ENCODE measurements at places on chromosomes 7 and 10.

GRCh38 chr7:37295401-37295800 lies 153.3 kb downstream of the ELMO1 start:
- DNase-seq: no peak

GRCh38 chr10:116742367-116743265 lies at the start of gene HSPA12A:
Gene HSPA12A, minus strand, starts transcription at chr10:116742566. Its CDS starts 97 bp downstream, at chr10:116742469.
- peak; percentile 35 for DNase-seq

DNA sequence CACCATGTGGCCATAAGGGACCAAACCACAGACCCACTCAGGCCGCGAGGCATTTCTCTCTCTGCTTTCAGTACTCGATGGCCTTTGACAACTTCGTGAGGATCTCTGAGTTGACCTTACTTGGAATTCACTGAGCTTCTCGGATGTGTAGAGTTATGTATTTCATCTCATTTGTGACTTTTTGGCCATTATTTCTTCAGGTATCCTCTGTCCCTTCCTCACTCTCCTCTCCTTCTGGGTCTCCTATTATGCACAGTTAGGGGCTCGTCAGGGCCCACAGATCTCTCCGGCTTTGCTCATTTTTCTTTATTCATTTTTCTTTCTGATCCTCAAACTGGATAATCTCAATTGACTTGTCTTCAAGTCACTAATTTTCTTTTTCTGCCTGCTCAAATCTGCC lies 16.6 kb upstream of the FOXL3 start:
- no peak for DNase-seq

GRCh38 chr7:26721450-26721849 lies 142.9 kb downstream of the SKAP2 start:
- DNase-seq: no peak

- no peak for DNase-seq
Measured at GRCh38 chr10:106450966-106451365, 713.5 kb downstream of the SORCS1 start.

DNA sequence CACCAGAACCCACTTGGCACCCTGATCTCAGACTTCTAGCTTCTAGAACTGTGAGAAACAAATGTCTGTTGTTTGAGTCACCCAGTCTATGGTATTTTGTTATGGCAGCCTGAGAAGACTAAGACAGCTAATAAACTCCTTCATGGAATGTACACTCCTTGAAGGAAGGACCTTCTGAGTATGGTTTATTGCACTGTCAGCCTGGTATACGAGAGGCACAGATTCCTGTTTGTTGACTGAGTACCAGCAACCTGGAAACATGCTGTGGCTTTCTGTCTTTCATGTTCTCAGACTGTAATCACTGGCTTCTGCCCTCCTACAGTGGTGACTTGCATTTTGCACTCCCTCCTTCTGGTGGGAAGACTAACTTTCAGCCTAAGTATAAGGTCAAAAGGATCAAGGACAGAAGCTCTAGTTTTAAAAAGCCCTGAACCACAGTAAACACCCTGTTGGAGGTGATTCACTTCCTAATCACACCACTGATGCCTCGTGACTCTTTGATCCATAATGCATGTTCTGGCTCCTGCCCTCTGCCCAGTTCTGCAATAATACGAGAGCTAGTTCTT lies 319.0 kb upstream of the NPSR1 start:
- no peak for DNase-seq

GRCh38 chr7:2256306-2257045 lies 14.4 kb downstream of the NUDT1 start:
- no peak for DNase-seq

GRCh38 chr10:118817328-118818068 lies 62.7 kb upstream of the CACUL1 start:
- no peak for DNase-seq

- no peak for DNase-seq
Measured at GRCh38 chr10:118045837-118046394, 825 bp downstream of the RAB11FIP2 start.

DNA sequence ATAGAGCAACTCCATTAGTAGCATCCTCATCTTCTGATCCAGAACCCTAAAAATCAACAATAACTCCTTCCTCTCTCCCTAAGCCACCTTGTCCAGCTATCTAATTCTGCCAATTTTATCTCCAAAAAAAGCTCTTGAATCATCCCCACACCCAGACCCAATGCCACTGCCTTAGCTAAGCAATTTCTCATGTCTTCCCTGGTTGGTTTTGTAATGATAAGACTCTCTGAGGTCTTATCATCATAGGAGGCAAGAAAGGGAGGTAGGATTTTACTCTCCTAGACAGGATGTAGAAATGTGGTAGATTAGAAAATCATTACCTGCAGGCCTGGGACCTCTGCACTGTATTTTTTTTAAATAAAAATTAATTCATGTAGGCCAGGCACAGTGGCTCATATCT lies 283.5 kb upstream of the NEBL start:
- no peak for DNase-seq

DNA sequence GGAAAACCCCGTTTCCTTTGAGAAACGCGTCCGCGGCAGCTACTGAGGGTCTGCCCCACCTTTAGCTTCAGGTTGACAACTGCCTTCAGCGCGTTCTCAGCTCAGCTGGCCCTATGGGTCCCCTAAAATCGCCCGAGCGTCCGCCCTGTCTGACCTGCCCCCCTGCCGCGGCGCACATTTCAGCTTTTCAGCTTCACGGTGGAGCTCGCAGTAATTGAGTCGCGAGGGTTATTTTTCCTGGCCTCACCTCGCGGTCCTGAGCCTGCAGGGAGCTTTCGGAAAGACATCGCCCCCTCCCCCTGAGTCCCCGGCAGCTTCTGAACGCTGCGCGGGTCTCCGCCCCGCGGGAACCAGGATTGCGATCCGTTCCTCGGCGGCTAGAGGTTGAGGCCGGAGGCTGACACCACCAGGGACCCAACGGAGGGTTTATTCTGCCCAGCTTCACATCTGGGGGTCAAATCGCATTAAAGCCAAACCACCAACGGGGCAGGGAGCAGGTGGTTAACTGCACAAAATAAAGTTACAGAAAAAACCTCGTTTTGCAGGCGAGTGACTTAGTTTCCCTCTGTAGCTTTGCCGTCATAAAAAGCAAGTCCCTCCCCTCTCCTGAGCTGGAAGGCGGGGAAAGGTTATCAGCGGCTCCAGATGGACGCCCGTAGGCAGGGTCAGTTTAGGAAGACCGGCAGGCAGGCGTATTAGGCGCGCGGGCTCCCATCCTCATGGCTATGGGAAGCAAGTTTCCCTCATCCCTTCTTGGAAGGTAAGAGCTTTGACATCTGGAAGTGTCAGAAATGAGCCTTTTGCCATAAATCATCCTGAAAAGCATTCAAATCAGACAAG lies 11.0 kb downstream of the TWIST1 start:
- no peak for DNase-seq

DNA sequence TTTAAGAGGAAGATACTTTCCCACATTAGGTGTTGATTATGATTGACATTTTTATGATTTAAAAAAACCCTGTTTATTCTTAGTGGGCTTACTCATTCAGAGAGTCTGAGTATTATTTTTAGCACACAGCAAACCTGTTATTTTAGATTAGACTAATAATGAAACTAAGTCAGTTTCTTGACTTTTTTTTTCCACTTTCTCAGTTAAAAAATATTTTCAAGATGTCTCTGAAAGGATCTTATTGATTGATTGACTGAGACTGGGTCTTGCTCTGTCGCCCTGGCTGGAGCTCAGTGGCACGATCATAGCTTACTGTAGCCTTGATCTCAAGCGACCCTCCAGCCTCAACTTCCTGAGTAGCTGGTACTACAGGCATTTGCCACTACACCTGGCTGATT lies 20.4 kb upstream of the INPP5F start:
- DNase-seq: no peak

GRCh38 chr10:73923935-73924598 lies 13.1 kb downstream of the PLAU start:
- no peak for DNase-seq

- DNase-seq: no peak
Measured at GRCh38 chr10:58451193-58451889, 61.3 kb upstream of the BICC1 start.

DNA sequence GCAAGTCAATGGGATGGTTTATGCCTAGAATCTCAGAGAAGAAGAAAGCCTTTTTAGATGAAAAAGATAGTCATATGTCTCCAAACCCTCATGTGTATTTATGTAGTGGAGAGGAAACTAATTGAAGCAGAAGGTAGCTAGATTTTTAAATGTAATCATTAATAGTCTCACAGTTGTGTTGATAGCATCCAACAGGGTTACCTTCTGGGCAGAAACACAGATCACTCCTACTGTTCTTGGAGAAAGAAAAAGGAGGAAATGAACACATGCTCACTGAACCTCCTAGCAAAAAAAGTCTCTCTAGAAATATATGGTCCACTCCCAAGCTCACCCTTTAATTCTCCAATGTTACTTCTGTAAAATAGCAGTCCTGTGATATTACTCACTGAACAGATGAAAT lies 777.2 kb upstream of the C7orf33 start:
- no peak for DNase-seq

- DNase-seq: no peak
Measured at GRCh38 chr7:134480730-134481129, 21.8 kb upstream of the AKR1B1 start.

DNA sequence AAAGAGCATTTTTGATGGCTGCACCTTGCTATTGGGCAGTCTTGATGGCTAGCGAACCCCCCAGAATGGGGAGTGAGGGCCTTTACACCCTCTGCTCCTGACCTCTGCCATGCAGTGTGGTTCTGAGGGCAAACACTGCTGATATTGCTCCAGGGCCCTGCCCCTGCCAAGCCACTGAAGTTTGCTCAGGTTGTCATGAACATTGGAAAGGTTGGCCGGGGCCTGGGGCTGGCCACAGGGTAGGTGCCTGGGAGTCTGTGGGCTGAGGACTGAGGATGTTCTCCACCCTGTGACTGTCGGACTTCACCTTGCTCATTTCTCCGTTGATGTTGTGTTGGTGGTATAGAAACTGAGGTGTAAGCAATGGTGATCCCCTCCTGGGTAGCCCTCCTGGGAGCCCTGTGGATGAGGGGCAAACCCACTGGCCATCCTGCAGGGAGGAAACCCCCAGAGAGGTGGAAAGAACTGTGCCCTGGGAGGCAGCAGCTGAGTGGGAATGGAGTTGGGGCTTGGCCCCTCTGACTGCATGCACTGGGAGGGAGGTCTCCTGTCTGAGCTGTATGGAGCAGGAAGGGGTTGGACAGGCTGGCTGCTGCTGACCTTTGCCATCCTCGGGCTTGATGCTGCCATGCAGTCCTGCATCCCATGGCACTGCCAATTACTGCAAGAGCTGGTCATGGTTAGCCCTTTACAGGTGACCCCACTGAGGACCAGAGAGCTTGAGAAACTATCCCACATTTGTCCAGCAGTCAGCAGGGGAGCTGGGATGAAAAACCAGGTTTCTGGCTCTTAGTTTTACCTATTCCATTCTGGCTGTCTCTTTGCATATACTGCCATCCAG lies 77.1 kb downstream of the SH2D4B start:
- no peak for DNase-seq
